T1000 (cell line): ENCODE measurements at places on chromosomes 12 and 14.
A peak's percentile ranks its signal among the peaks of the same experiment; 100 is the strongest.

- no peak for DNase-seq
Measured at GRCh38 chr14:105060751-105061427, 4.3 kb downstream of the GPR132 start.

- DNase-seq, result no peak
Measured at GRCh38 chr14:78278464-78279250, 108.5 kb downstream of the NRXN3 start.

DNA sequence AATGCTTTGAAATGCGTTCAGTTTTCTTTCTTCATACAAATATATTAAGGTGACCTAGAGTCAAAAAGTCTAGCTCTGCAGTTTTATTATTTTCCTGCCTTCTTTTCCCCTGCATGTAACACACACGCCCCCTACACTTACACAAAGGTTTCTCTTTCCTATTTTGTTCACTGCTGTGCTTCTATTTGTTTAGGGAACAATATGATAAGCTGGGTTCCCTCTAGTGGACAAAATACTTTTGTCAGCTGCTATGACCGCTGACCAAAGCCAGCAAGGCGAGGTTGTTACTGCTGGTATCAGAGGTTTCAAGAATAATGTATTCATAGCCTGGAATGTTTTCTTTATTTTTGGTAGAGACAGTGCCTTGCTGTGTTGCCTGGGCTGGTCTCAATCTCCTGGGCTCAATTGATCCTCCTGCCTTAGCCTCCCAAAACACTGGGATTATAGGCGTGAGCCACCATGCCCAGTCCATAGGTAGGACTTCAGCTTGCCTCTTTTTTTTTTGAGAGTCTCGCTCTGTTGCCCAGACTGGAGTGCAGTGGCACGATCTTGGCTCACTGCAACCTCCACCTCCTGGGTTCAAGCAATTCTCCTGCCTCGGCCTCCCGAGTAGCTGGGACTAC lies 33.4 kb downstream of the FNTB start:
- DNase-seq, result no peak

- no peak for DNase-seq
Measured at GRCh38 chr12:3551976-3552725, 61.1 kb downstream of the PRMT8 start.

GRCh38 chr12:124732275-124733075 lies 131.2 kb downstream of the SCARB1 start:
- no peak for DNase-seq

DNA sequence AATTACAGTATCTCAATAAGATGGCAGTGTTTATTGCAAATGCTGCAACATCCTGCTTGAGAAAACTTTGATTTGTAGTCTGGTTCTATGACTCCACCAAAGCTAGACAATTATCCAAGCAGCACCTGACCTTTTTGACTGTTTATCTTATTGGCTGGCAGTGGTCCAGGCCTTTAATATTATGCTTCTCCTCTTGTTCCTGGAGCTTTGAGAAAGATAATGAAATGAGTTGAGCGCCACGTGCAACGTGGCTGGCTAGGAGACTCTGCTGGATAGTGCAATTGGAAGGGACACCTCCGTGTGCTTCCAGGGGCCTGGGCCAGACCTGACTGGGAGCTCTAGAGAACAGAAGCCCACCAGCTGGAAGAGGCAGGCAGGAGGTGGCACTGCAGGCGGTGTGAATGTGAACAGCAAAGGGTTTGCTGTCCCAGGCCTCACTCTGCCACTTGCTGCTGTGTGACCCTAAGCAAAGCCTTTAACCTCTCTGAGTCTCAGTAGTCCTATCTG lies 349.3 kb downstream of the CACNA1C start:
- DNase-seq, result no peak

- peak; percentile 24 for DNase-seq
Measured at GRCh38 chr12:14952299-14952921, 9.0 kb downstream of the ARHGDIB start.

DNA sequence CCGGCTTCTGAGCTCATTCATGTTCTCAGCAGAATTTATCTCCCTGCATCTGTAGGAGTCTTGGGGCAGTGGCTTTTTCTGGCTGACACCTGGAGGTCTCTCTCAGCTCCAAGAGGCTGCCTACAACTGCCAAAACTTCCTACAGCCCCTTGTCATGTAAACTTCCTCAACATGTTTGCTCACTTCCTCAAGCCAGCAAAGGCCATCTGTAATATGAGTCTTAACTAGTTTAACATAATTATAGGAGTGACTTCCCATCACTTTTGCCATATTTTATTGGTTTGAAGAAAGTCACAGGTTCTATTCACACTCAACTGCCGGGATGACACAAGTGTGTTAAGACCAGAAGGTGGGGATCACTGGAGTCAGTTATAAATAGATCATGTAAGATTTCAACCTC lies 194.0 kb downstream of the VRK1 start:
- no peak for DNase-seq

DNA sequence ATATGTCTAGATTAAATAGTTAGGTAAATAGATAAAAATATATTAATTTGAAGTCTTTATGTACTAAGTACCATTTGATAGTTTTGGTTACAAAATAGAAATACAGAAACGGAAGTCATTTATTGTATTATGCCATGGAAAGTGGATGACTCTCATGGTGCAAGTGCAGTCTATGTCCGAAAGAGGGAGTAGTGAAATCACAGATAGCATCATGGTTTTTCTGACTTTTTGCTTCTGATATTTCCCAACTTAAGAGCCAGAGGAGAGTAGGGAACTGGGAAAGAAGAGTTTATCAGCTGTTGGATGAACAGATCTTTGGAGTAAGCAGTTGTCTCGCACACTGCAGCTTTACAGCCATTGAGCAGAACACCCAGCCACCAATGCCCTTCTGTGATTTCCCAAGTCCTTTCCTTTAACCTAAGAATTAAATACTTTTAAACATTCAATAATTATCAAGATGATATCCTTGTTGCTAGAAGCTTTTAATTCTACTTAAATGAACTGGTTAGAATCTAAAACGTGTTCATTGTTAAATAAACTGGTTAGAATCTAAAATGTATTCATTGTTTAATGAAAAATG lies 18.4 kb upstream of the SRGAP1 start:
- no peak for DNase-seq

DNA sequence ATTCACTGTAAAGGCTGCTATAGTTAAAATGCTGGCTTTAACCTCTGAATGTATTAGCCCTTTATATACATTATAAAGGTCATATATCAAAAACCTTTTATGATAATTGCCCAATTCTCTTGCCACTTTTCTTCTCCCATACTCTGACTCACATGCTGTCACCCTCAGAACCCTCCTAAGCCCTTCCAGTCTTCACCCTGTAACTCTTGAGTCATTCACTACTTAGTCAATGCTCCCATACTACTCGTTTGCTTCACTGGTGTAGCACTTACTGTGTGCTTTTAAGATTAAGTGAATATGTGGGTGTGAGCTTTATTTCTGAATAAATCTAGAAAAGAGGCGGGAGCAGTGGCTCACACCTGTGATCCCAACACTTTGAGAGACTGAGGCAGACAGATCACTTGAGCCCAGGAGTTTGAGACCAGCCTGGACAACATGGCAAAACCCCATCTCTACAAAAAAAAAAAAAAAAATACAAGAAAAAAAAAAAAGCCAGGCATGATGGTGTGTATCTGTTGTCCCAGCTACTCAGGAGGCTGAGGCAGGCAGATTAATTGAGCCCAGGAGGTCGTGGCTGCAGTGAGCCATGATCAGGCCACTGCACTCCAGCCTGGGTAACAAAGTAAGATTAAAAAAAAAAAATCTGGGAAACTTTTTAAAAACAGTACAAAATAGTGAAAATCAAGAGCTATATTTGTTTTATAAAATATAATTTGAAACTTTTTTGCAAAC lies 37.6 kb downstream of the SPATA7 start:
- DNase-seq, result peak; percentile 9

DNA sequence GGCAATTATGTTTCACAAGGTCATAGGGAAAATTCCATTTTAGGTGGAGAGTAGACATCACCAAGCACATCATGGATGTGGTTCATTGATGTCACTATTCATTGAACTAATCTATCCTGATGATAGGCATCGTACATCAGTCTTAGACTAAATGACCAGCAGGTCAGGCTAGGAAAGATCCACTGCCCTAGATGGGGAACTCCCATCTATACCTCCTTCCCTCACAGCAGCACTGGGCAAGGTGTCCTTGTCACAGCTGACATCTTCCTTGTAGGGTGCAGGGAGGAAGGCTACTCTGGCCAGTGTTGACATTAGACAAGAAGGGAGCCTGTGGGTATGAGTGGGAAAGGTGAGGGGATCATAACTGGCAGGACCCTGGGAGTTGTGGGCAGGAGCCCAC lies 63.8 kb upstream of the CAPRIN2 start:
- DNase-seq, result no peak

DNA sequence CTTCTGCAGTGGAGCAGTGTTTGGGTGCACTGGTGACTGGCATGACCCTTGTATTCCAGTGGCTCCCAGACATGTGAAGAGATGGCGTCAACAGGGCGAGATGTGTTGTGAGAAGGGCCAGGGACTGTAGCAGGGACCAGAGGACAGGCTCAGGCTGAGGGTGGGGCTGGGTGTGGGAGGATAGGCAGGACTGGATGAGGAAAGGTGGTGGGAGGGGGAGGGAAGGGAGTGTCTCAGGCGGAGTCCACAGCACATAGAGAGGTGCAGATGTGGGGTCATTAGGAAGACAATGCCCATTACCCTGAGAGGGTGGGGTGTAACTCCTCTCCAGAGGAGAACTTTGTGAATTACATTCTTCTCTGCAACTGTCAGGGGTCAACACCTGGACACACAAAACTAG lies 78.5 kb downstream of the DICER1 start:
- no peak for DNase-seq

DNA sequence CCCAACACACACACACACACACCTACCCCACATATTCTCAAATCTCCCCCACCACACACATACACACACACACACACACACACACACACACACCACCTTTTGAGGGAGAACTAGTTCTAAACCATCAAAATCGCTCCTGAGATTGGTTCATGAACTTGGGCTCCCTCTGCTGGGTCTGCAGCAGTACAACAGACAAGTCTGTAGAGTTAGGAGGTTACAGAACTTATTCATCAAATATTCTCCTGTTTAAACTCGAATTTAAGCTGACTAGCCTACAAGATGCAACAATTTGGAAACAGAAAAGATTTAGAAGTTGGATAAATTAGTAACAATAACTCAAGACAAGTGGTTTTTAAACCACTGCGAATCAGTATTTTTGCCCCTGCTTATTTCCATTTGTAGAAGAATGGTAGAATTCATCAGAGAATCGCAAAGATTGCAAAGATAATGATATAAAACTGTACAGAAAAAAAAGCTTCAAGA lies 136.4 kb upstream of the USP15 start:
- peak; percentile 4 for DNase-seq

- no peak for DNase-seq
Measured at GRCh38 chr12:97476255-97476654, 13.7 kb downstream of the RMST start.

- no peak for DNase-seq
Measured at GRCh38 chr14:77543240-77543551, 44.6 kb upstream of the ISM2 start.

GRCh38 chr12:69751476-69751875 lies 12.8 kb downstream of the RAB3IP start:
- no peak for DNase-seq

DNA sequence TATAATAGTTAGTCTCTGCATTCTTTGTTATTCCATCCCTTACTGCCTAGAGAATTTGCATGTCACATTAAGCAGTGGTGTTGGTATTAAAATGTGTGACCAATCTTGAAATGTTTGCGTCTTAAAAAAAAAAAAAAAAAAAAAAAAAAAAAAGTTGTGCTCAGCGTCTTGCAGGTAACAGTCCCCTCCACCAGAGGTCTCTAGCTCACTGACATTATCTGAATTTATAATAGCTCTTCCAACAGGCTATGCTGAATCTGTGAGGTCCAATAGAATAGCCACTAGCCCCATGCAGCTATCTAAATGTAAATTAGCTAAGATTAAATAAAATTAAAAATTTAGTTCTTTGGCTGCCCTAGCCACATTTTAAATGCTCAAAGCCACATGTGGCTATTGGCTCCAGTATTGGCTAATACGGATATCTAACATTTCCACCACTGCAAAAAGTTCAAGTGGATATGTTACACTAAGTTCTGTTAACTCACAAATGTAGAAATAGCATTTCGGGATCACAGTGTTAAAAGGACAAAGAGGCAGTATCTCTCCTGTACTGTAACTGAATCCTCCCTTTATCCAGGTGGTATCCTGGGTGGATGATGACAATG lies 28.7 kb downstream of the NKX2-8 start:
- no peak for DNase-seq

DNA sequence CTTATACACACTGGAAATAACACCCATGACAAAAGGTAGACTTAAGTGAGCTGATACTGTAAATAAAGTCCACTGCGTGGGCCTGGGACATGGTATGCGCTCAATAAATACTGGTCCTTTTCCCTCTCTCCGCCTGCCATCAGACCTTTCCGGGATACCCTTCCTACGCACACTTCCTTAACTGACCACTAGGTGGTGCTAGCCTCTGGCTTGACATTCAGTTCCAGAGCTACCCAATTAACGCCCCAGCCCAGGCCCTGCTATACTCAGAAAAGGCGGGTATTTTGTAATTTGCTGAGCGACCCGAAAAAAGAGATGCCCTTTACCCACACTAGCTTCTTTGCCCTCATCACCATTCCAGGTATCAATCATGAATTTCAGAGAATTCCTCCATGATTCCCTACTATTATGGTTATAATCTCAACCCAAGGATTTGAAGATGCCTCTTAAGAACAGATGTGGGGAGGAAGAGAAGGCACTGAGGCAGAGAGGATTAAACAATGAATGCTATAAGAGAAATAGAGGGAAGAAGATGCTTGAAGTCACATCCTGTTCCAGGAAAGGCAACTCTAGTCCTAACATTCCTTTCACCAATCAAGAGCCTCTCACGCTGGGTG lies 3.9 kb upstream of the LRP1 start:
- peak; percentile 85 for DNase-seq

DNA sequence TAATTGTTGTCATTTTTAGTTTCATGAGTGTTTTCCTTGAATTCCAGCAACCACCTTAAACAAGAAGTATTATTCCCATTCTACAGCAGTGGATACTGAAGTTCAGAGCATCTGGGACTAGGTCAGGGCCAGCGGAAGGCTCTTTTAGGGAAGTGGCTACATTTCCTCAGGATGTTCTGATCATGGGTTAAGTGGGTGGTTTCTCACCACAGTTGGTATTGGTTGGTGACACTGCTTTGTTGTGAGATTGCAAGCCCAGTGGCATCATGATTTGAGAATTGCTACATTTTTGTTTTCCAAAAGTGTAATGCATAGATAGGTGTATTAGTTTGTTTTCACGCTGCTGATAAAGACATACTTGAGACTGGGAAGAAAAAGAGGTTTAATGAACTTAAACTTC lies 47.1 kb downstream of the SYNE2 start:
- DNase-seq, result no peak

DNA sequence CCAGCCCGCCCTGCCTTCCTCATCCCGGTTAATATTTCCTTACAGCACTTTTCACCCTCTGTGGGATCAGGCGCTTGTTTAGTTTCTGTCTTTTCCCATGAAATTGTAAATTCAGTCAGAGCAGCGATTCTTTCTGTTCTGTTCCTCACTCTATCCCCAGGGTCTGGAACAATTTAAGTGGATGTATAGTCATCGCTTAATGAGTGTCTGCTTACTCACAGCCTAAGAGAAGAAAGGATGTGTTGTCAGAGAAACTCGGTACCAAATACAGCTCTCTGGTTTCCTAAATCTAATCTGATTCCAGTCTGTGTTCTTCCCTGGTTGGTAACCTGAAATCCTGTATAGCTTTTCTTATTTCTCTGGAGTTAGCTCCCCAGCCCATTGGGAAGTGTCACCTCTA lies 44.9 kb downstream of the FOS start:
- DNase-seq, result no peak

- DNase-seq, result no peak
Measured at GRCh38 chr12:131894981-131895639, 688 bp downstream of the ULK1 start.
